ENCODE measurements at places on chromosomes 3 and 15.
A peak's percentile ranks its signal among the peaks of the same experiment; 100 is the strongest.

GRCh38 chr3:39143051-39143885 is 10.1 kb downstream of the CSRNP1 start:
- DNase-seq, result no peak

DNA sequence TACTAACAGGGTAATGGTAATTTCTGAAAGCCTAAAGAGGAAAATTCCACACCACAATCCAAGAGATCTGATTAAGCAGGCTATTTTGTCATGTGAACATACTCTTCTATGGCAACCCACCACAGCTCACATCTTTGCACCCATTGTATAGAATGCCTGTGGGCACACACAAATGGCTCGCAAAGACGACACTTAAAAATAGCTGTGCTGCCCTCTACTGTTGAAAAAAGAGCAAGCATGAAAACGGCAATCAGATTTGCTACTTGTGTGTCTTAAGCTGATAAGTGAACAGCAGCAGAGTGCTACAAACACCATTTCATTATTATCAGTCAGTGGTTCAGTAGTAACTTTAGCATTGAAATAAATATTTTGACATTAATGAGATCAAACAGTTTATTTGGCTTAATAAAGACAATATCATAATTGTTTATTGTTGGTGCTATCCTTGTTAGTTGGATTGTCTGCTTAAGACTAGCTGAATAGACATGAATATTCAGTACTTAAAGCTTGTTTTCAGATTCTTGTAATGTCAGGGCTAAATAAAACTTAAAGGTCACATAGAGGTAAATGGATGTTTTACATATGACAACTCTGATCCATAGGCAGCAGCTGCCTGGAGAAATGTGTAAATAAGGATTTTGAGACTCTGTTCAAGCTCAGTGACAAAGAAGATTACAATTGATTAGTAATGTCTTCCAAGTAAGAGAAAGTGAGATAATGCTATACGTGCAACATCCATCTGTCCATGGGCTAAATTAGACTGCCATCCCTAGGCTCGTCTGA is 199.1 kb downstream of the LRRN1 start:
- DNase-seq, result peak; percentile 86

- no peak for DNase-seq
Observed at GRCh38 chr15:31468911-31469785, 142.5 kb downstream of the KLF13 start.

DNA sequence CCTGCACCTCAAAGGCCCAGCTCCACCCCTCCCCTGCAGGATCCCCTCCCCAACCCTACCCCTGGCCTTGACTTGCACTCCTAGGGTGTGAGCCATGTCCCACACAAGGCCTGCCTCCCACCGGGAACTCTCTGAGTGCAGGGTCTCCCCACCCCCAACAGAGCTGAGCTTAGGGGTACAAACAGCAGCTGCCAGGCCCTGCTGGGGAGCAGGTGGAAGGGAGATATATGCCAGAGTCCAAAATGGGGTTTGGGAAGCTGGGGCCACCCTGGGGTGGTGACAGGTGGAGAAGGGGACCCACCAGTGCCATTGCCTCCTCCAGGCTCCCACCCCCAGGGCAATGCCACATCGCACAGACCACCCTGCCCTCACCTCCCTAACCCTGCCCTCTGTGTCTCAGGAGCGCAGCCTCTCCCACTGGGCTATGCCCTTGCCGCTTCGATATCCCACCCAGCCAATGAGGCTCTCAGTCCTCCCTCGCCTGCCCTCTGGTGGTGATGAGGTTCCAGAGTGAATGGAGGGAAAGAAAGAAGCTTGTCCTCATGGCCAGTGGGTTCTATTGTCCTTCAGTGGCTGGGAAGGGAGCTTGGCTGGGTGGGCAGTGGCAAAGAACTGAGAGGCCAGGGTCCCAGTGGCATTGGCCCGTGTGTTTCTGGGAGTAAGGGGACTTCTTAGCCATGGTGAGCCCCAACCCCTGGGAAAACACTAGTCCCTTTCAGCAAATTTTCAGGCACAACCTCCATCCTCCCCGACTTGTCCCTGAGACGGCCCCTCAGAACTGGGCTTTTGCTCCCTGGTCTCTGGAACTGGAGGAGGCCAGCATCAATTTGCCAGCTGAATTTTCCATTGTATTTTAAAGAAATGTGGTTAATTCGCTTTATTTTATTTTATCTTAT is 46.8 kb downstream of the CYP11A1 start:
- peak; percentile 75 for DNase-seq

DNA sequence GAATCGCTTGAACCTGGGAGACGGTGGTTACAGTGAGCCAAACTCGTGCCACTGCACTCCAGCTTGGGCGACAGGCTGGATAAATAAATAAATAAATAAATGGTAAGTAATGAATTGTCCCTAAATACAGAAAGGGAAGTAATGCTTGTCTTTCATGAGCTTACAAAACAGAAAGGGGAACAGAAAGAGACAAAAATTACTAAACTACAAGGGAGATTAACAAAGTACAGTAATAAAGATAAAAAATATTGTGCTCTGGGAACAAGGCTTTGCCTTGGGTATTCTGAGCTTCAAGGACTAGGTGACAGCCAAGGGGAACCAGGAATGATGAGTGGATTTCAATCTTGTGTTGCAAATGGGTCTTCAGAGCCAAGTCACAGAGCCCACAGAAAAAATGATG is 9.2 kb upstream of the HLTF start:
- no peak for DNase-seq

Measured in SK-MEL-5 (cell line).